Upper lobe of left lung (tissue), 6 donors: ENCODE measurements at places on chromosomes 5 and 9. TPM values are rescaled to one million over a fixed set of nuclear protein-coding genes. Genes with fewer than 3 reads are reported as not detected.

The GLRA1 gene
- total RNA-seq, result not detected

GRCh38 chr9:121732886-121733285 is 81.5 kb downstream of the DAB2IP start:
- DNase-seq, result no peak

DNA sequence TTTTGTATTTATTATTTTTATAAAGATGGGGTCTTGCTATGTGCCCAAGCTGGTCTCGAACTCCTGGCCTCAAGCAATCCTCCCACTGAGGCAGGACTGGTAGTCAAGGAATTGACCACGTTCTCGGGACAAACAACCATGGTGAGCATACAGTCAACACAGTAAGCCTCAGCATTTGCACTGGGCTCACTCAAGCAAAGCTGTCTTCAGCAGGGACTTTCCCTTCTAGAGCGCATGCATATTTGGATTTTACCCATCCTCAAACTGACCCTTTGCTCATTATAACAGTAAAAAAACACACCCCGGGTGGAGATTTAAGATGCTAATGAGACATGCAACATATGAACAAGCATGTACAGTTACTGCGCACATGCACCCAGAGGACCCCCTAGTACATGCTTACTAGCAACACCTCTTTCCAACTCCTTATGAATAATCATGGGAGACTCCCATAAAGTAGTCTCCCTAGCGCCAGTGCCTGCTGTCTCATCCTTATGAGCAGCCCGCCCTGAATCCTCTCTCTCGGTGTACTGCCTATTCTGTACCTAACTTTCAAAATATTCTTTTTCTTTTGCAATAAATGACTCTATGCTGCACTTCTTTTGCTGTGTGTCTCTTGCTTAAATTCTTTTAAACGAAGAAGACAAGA is 41.5 kb downstream of the C5orf22 start:
- no peak for DNase-seq

GRCh38 chr5:12292610-12293204 is 388.5 kb upstream of the CTNND2 start:
- no peak for DNase-seq

DNA sequence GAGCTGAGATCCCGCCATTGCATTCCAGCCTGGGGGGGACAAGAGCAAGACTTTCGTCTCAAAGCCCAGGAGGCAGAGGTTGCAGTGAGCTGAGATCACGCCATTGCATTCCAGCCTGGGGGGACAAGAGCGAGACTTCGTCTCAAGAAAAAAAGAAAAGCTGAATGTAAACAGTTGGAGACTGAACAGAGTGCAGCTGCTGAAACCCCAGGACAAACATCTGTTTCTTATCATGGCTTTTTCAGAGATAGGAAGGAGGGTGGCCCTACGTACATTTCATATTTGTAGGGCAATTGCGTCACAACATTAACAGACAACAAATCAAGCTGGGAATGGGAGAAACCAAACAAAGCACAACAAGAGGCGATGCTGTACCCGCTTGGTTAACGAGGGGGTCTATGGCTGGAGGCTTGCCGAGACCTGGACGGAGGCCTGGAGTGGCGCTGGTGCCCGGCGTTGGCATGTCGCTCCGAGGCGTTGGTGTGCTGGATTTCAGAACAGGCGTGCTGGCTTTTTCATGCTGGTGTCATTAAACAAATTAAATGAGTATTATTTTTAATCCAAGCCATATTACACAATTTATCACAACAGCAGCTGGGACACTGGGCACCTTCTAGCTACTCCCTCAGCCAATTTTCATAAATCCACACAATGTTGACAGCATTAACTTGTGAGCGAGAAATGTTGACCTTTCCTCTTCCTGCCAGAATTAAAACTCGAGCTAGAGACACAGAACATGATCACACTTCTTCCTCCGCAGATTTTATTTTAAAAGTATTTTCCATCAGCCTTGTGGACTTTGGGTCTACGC is 76.1 kb downstream of the TLE1 start:
- DNase-seq, result peak; percentile 87
